ENCODE measurements at places on chromosomes 2 and 18.

- peak; percentile 48 for DNase-seq
Measured at GRCh38 chr2:27901234-27901633, 10.7 kb downstream of the BABAM2 start.

DNA sequence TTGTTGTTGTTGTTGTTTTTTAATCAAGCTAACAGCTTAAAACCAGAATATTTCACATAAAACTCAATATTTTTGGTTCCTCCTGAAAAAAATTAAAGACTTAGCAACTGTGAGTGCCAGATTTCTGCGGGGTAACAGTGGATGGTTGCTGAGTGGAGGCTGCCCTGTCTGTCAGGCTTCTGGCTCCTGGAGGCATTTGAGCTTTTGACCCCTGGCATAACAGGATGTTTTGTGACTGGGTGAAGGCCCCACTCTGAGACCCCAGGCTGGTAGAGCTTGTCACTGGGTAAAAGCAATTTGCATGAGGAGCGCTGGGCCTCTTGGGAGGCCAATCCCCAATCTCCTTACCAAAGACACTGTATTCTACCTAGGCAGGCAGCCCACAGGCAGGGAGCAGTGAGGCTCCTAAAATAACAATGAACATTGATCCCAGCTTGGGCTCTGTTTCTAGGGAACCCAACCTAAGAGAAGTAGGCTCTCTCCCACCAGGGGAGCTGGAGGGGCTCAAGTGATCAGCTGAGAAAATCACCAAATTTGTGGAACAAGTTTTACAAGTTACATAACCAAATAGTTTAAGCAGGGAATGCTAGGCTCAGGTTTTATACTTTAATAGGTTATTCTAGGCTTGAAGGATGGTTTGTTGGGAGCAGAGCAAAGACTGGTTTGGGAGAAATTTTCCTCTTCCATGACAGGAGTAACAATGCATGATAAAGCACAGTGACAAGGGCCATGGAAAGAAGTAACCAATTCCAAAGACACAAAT, 5.9 kb upstream of the SPRED2 start:
- no peak for DNase-seq

- DNase-seq: peak; percentile 18
Measured at GRCh38 chr2:45814488-45814887, 163.0 kb downstream of the PRKCE start.

GRCh38 chr18:48952287-48953103, 1.7 kb upstream of the SMAD7 start:
- peak; percentile 82 for DNase-seq

GRCh38 chr2:70104231-70105111, 17.2 kb downstream of the PCBP1 start:
- peak; percentile 61 for DNase-seq

- DNase-seq: peak; percentile 53
Measured at GRCh38 chr18:51030537-51031258, 685 bp downstream of the SMAD4 start.

GRCh38 chr2:16226943-16227664, 286.8 kb downstream of the MYCN start:
- DNase-seq: no peak

DNA sequence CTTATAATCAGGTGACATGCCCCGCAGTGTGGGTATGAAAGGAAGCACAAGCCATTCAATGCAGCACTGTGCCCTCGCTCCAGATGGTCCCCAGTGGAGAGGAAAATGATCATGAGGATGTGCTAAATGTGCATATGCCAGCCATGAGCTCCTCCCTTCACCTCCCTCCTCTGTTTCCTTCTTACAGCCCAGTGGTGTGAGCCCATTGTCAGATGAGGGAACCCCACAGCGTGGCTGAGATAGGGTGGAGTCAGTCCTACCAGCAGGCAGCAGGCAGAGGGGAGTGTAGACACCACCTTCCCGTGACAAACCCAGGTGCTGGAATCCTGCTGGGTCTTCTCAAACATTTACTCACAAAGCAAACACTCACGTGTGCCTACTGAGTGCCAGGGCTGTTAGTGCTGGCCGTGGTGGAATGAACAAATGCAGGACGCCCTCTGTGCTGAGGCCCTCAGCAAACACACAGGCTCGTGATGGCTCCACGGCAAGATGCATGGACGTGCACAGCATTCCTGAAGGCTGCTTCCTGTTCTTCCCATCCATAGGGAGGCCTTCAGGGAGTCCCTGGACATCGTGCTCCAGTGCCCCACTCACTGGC, 181.7 kb upstream of the TPO start:
- DNase-seq: no peak

GRCh38 chr2:7013471-7014160, 96.4 kb downstream of the RNF144A start:
- no peak for DNase-seq

DNA sequence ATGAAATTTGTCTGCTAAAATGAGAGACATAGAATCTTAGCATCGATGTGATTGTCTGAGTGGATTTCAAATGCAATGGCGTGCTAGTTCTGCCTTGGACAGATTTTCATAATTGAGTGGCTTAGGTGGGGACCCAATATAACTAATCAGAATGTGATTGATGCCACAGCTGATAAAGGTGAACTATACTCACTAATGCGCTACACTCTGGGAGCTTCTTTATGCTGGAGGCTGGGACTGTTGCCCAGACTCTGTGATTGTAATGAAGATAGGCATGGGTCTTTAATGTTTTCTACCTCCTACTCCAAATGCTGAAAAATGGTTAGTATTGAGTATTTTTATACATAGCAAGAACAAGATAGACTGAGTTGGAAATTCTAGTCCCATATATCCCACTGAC, 339.5 kb upstream of the SLC39A10 start:
- DNase-seq: no peak

GRCh38 chr18:73352546-73352945, 484.8 kb upstream of the NETO1 start:
- DNase-seq: peak; percentile 90

- DNase-seq: peak; percentile 2
Measured at GRCh38 chr18:49277395-49278036, 182.9 kb downstream of the DYM start.

DNA sequence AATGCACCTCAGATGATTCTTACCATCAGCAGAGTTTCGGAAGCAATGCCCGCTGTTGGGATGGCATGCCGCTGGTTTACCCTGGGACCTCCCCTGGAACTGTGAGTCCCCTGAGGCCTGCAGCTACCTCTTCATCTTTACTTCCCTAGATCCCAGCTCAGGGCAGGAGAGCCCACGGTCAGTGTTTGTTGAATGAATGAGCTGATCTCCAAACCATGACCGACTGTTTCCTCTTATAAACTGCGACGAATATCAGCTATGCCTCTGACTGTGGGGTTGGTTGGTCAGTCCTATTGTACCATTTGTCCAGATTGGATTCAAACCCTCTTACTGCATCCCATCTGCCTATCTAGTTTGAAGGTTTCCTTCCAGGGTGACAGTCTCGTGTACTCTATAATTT, 64.4 kb downstream of the DDX1 start:
- no peak for DNase-seq

GRCh38 chr2:199111458-199111857, 346.3 kb downstream of the SATB2 start:
- DNase-seq: peak; percentile 58

DNA sequence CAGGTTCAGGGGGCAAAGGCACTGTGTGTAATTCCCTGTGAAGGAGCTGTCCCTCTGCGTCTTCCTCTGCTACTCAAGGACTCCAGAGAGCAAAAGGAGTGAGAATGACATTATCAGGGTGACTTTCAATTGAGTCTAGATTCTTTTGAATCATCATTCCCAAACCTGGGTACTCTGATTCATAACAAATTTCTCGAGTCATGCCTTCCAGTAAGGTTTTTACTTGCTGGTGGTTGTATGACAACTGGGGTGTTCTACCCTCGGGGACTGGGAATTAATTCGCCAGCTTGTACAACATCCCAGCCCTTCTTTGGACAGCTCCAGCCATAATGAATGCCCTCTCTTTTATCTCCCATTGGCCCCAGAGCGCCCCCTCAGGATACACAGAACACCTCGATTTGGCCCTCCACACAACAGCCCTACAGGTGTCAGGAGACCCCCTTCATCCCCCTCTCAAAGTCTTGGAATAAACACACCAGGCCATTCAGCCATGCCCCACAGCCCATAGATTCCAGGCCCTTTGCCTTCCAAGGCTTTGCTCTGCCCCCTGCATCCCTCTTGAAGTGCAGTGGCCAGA, 254.5 kb downstream of the KLHL29 start:
- no peak for DNase-seq

DNA sequence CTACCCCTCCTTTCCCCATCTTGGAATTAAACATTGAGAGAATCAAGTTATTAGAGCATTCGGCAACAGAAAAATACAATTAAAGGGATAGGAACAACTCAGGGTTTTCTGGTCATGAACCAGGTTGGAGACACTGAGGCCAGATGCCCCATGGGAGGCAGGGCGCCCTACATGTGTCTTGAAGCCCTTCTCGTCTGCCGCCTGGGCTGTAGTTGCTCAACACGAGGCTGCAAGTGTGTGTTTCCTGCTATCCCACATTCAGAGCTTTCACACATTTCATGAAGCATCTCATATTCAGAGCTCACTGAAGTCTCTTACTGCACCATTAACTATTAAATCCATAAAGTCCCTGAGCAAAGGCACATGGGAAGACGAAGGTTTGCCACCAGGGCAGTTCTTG, 28.8 kb downstream of the TTC39C start:
- no peak for DNase-seq

DNA sequence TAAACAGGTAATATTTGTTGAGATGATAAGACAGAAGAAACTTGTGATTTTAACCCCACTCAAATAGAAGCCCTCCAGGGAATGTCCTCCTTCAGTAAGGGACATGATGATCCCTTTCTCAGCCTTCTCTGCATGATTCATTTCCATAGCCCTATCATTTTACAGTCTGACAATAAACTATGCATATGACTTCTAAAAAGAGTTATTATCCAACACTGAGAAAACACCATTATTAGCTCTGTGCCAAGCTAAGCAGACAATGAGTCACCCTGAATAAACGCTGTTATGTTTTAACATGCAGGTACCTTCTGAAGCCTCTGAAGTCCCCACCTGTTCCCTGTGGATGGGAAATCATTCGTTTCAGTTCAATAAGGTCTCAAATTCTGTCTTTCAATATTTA, 54.7 kb downstream of the DTNB start:
- peak; percentile 66 for DNase-seq

GRCh38 chr2:82314836-82315472, 2010.4 kb upstream of the LRRTM1 start:
- no peak for DNase-seq

- peak; percentile 19 for DNase-seq
Measured at GRCh38 chr2:54483426-54483825, 27.3 kb downstream of the SPTBN1 start.

DNA sequence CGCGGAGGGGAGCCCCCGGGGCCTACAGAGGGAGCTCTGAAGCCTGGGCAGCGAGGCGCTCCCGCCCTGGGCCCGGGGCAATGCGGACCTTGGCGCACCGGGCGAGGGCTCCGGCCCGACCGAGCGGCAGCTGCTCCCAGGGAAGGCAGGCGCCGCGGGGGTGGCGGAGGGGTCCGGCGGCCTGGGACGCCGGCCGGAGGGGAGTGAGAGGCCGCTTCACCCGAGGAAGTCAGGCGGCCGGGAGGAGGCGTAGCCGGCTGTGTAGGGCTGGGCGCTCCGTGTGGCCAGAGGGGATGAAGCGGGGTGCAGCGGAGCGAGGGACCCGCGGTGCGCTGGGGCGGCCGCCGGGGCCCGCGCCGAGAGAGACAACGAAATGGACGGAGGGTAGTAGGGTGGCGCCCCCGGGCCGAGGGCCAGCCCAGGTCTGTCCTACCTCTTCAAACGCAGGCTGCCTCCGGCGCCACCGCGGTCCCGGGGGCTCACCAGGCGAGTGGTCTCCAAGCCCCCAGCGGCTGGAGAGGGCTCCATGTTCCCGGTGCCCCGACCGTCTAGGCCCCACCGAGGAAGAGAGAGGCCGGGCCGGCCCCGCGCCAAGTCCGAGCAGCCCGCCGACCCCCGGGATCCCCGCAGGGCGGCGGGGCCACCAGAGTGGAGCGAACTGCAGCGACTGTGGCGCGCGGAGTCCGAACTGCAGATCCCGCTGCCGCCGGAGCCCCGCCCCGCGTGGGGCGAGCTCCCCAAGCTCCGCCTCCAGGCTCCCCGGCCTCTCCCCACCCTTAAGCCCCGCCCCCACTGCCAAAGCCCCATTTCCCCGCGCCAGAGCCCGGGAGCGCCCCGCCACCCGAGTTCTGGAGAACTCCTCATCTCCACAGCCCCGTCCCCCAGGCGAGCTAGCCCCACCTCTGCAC, at the start of gene SLC30A3:
SLC30A3 (minus strand) TSS at position 669 of the 908 bp plus-strand sequence; CDS start at position 528, 141 bp downstream.
- no peak for DNase-seq

- DNase-seq: peak; percentile 68
Measured at GRCh38 chr2:25982273-25982967, at the start of gene KIF3C. Gene KIF3C, minus strand, starts transcription at chr2:25982497. Its CDS starts 580 bp downstream, at chr2:25981917.

GRCh38 chr18:47615043-47615442, 315.4 kb downstream of the SMAD2 start:
- no peak for DNase-seq

- peak; percentile 27 for DNase-seq
Measured at GRCh38 chr2:43676322-43677050, at the start of gene C1GALT1C1L. Gene C1GALT1C1L, minus strand, starts transcription at chr2:43676429. Its CDS starts 107 bp downstream, at chr2:43676322.

Measured in fibroblast of gingiva (primary cell).